H4 (cell line): ENCODE measurements at places on chromosomes 1 and 21.

DNA sequence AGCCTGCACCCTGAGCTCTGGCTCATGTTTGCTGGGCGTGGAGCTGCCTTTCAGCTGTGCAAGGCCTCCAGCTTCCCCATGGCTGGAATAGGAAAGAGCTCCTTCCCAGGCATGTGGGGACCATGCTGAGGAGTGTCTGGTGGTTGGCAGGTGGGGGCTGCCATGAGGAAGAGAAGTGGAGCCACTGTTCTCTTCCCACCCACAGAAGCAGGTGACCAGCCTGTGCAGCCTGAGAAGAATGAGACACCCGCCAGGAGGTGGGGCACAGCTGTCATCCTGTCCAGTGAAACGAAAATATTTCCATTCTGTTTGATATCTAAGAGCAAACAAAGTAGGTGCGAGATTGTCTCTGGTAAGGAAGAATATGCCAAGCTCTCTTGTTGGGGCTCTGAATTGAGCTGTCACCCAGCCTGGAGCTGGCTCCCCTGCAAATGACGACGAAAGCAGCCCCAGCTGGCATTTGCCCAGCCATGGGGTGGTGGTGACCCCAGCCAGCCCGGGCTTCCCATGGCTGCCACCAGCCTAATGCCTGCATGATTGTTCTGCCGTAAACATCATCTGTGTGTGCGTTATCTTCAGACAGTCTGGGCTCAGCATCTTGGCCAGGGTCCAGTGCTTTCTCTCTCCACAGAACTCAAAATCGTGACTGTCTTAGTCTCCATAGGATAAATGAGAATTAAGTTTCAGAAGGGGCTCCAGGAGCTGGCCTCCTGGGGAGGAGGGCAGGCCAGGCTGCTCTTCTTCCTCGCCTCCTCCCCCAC is 429.8 kb upstream of the VAMP3 start:
- no peak for DNase-seq

DNA sequence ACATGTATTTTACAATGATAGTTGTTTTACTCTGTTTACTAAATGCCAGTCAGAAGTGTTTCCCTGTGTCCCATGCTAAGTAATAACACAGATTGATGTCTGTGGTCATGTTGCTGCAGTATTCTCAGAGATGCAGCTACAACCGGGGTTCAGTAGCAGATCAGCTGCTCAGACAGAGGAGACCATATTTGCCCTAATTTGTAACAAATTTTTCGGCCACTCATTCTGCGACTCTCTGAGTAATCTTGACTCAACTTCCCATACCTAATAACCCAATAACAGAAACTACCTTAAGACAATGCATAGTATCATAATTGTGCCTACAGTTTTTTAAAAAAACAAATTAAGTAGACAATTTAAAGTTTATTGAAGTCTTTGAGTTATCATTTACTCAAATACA is 32.6 kb downstream of the NIBAN1 start:
- DNase-seq = no peak

GRCh38 chr1:17653728-17654351 is 101.3 kb upstream of the ACTL8 start:
- peak; percentile 34 for DNase-seq

- DNase-seq = no peak
These were observed 594.3 kb downstream of the KIF26B start for GRCh38 chr1:245749053-245749452.

- DNase-seq = no peak
These were observed 201.8 kb upstream of the BRINP3 start for GRCh38 chr1:190679454-190679853.

DNA sequence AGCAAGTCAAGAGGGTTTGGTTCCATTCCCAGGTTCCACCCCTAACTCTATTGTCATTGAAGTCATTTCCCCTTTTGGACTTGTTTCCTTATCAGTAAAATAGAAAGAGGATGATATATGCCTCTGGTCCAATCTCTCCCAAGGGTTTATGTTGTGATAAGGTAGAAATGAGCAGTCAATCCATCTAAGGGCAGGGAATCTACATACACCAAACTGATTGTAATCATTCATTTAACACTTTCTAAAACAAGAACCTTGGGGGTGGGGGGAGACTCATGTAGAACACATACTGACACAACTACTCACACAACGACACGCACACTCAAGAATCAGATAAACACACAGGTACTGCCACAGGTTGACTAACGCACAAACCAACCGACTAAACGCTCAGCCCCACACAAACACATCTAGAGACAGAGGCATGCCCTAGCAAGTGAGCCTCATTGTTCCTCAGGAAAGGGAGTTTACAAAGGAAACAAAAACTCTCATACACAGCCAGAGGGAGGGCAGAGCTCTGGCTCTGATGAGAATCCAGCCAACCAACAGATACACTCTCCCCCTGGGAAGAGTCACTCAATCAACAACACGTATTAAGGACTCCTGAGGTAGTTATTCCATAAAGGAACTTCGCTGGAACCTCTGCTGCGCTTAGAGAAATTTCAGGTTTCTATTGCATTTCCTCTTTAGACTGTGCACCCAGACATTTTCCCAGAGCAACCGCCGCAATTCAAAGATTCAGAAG is 1.0 kb downstream of the F11R start:
- DNase-seq = no peak

- DNase-seq = no peak
These were observed 23.7 kb downstream of the RWDD3 start for GRCh38 chr1:95257758-95258157.

DNA sequence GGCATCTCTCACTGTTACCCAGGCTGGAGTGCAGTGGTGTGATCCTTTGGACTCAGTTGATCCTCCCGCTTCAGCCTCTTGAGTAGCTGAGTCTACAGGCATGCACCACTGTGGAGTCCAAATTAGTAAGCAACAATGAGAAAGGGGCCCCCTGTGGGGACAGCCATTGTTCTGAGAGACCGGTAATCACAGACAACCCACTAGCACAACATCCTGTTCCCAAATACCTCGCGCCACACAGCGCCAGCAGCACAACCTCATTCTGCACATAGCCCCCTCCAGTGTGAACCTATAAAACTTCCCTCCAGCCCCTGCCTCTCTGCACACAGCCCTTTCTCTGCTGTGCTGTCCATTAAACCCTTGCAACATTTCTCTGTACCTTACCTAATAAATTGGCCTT is 226.4 kb downstream of the DYRK1A start:
- DNase-seq = no peak
